ENCODE measurements at places on chromosomes 3 and 15. TPM values are rescaled to one million over a fixed set of nuclear protein-coding genes. Genes with fewer than 3 reads are reported as not detected.

- DNase-seq: no peak
Observed at GRCh38 chr15:89806210-89806558, 8.5 kb downstream of the ANPEP start.

GRCh38 chr3:4587061-4587837 is 94.1 kb downstream of the ITPR1 start:
- no peak for DNase-seq

RLBP1 gene
- polyA plus RNA-seq: not detected

DNA sequence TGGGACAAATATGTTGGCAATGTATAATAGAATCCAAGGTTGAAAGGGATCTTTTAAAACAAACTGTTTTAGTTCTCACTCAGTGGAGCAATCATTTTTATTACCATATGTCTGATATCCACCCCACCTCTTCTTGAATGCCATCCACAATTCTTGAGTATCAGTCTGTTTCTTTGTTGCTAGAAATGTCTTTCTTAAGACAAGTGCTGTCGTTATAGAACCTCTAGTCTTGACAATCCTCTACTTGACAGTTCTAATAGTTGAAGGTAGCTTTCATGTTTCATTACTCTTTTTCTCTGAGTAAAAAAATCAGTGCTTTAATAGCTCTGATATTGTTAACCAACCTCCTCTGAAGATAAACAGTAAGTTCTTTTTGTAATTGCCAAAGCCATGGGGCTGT is 737.9 kb downstream of the MECOM start:
- DNase-seq: no peak

- no peak for DNase-seq
Observed at GRCh38 chr3:160924776-160925175, 168.7 kb downstream of the PPM1L start.

DNA sequence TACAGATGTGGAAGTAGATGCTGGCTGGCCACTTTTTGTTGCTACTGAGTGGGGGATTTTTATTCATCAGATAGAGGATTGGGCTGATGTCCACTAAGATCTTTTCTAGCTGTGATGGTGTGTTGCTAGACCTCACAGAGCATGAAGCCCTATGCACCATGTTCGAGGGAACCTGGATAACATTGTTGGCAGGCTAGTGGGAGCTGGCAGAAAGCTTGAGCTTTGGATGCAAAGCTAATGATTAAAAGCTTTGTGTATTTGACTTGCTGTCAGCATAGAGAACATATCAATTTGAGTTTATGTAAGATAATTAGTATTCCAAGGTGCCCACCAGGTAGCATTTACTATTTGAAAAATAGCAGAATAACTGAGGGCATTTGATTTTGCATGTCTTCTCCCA is 59.1 kb downstream of the ST6GAL1 start:
- no peak for DNase-seq

HYAL1 gene
- polyA plus RNA-seq: 3.1 TPM

DNA sequence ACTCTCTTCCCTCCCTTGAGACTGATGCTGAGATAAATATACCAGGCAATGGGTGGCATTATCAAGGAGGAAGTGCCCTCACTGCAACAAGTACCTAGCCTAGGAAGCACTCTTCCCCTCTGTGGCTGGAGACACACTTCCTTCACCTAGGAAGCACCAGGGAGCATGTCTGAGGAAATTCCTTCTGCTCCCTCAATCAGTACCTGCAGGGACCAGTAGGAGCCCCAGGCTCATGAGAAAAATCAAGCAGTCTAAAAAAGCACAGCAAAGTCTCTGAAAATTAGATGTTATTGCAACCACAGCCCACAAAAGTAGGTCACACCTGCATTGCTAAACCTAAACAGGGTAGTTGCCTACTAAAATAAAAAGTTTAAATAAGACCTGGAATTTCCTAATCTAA is 78.2 kb upstream of the TRPM1 start:
- DNase-seq: no peak

CCNB2 gene
- 26.5 TPM for polyA plus RNA-seq

SI gene
- not detected for polyA plus RNA-seq

GRCh38 chr15:100235030-100235617 is 106.7 kb downstream of the ADAMTS17 start:
- no peak for DNase-seq

MORC1 gene
- polyA plus RNA-seq: not detected

DNA sequence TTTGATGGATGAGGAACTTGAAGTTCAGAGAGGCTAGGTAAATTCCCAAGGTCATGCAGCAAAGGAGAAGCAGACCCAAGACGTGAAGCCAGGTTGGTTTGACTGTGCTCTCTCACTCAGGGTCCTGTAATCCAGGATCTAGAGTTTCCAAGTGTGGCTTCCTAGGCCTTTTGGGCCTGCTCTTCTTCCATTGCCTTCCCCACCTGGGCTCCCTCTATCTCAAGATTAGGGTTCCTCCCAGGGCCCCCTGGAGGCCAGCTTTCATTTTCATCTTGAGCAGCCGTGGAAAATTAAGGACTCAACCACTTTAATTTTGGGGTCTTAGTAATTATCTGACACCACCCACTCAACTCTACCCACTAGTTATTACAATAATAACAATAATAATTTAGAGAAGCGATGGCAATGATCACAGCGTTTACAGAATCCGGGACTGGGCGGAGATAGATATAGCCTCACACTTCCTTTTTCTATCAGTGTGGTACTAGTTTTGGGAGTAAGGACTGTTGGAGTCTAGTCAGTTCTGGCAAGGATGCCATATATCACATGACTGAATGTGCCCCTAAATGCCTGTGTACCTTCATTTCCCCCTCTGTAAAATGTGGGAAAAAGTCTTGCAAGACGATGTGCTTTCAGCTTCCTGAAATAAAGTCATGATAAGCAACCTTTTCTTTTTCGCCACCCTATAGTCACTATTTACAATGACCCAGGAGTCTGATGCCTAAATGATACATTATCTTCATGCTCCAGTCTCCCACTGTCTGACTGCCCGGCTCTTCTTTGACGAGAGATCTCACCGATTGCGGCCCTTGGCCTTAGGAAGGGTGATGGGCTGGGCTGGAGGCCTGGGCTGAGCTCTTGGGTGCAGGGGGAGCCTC is 30.2 kb upstream of the MAGEF1 start:
- DNase-seq: no peak

MAP2K5 gene
- 25.0 TPM for polyA plus RNA-seq

FANCD2OS gene
- 1.00 TPM for polyA plus RNA-seq

DNA sequence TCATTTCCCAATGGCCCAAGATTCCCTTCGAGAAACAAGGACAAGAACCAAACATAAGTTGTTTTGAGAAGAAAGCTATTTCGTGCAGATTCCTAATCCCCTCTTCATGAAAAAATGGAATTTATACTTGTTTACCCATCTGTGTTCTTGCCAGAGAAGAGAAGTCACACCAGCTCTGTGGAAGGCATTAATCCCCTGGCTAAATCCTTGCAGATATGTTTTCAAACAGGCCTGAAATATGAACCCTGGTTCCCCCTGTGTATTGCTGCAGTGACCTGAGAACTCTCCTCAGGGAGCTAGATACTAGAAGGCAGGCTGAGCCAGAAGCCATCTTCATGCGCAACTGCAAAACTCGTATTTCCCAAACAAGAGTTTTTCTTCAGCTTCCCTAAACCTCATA is 337.7 kb downstream of the NEK10 start:
- no peak for DNase-seq

GATA2 gene
- polyA plus RNA-seq: 14.0 TPM

DNA sequence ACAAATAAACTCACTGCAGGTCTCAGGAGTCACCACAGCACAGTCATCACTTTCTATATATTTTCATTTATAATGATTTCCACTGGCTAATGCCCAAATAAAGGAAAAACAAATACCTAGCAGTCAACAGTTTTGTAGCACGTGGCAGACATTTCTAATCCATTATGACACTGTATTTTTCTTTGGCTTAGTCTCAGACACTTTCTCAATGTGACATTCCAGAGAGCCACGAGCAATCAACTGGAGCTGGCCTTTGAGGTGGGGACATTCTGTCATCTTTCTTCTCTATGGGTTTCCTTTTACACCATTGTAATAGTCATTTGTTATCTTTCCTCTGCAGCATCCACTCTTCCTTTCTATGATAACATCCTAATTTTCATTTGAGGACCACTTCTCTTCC is 119.7 kb downstream of the WNT5A start:
- no peak for DNase-seq

DNA sequence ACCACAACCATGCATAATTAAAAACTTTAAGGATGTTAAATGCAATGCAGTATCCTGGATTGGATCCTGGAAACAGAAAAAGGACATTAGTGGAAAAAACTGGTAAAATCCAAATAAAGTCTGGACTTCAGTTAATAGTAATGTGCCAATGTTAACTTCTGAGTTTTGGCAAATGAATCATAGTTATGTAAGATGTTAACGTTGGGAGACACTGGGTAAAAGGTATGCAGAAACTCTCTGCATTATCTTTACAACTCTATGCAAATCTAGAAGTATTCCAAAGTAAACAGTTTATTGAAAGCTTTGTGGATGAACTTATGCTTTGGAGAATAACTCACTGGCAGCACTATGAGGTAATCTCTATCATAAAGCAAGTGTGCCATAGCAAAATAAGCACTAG is 357.4 kb downstream of the RORA start:
- no peak for DNase-seq
